GM12892 (cell line): ENCODE measurements at places on chromosomes 1 and 21.

- DNase-seq: no peak
Observed at GRCh38 chr1:167790117-167790516, 68.3 kb downstream of the MPZL1 start.

- no peak for DNase-seq
Observed at GRCh38 chr1:20413136-20413775, 72.8 kb downstream of the CAMK2N1 start.

DNA sequence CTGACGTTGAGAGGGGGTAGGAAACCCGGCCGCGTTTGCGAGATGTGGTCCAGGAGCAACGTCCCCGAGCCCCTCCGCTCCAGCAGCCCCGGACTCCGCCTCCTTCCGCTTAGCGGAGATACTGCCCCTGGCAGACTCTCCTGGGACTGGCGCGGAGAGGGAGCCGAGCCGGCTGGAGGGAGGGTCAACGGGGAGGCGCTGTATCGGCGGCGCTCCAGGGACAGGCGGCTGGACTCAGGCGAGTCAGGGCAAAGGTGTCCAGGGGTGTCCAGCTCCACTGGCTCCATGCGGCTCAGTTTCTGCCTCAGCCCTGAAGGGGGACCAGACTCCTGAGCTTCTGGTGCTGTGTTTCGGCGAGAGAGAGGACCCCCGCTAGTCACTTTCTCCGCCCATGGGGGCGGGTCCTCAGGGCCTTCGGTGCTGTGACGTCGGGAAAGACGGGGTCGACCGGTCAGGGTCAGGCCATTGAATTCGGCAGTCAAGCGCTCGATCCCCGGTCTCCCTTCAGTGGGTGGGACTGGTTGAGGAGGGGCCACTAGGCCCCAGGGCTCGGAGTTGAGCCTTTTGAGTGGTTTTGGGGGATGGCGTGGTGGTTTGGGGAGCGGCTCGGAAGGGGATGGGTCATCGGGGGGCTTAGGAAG, 2.8 kb upstream of the LIX1L start:
- no peak for DNase-seq

DNA sequence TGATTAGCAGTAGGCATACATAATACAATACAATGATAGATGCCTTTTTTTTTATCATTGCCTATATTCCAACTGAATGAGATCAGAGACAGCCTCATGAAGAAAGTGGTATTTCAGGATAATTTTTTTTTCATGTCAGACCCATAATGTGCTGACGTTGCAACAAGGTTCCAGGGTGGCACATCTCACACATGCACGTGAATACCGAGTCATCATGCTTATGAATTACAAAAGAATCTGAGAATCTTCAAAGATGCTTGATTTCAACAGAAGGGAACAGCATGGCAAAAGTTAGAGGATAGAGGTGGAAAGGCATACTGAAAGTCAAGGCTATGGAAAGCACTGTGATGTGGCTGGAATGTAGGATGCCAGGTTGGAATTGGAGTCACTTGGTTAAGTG, 5.0 kb upstream of the RNF11 start:
- no peak for DNase-seq

DNA sequence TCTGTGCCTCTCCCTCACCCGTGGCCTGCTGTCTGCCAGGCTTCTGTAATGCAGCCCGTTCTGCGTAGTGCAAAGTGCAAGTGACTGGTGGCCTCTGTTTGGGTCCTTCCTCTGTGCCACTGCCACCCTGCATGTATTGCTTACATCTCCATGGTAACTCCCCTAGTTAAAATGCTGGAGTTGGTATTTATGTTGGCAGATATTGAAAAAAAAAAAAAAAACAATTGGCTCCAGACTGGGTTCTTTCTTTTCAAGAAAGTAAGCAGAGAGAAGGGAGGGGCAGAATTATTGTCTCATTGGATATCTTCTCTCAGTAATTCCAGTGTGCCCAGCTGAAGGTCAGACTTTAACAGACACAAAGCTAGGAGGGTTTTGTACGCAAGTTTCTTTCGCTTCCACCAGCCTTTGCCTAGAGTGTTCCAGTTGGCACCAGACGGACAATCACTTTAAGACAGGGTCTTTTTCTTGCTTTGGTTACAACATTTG, 242.3 kb downstream of the PBX1 start:
- no peak for DNase-seq

DNA sequence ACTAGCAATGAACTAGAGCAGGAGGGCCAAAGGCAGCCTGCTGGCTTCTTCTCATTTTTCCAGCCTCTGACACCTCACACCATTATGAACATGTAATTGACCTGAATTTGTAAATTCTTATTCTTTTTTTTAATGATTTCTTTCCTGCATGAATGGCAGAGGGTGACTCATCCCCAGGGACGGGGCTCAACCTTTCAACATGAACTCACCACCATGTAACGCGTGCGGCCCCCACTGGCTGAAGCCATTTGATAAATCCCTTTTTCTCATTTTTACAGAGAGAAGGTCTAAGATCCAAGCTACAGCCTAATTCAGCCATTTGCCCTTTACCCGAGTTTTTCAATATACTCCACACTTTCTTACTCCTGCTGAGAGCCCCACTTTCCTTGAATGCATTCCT, 9.3 kb upstream of the ETS2 start:
- no peak for DNase-seq

- no peak for DNase-seq
Observed at GRCh38 chr1:16164213-16165072, 8.6 kb upstream of the EPHA2 start.

- DNase-seq: no peak
Observed at GRCh38 chr1:22318279-22318981, 133.2 kb upstream of the ZBTB40 start.

- no peak for DNase-seq
Observed at GRCh38 chr21:42560517-42561179, 47.0 kb downstream of the SLC37A1 start.

DNA sequence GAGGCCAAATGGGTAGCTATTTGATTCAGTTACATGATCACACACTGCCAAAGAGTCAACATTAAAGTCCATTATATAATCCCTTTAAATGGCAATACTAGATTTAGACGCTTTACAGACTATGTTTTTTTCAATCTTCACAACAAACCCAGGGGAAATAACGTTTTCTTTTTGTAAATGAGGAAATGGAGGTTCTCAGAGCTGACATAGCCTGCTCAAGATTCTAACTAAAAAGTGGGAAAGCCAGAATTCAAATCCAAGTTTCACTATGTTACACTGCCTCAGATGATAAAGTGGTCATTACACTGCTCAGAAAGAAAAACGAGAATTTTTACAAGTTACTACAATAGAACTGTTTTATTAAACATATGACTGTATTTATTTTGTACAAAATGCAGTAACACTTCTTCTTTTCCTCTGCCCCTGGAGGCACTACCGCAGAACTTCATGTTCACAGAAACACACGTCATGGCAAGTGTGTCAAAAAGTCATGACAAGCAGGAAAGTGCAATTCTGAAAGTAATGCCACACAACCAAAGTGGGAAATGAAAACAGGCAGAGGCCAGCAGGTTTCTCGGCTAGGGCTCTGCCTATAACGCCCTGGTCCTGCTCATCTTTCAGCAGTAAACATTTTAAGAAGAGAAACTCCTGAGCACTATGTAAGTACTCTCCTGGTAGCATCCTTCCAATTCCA, 19.0 kb downstream of the THEMIS2 start:
- DNase-seq: no peak

- DNase-seq: no peak
Observed at GRCh38 chr1:89254658-89255287, 17.9 kb downstream of the GBP5 start.

- no peak for DNase-seq
Observed at GRCh38 chr1:97004054-97004453, 282.5 kb downstream of the PTBP2 start.

DNA sequence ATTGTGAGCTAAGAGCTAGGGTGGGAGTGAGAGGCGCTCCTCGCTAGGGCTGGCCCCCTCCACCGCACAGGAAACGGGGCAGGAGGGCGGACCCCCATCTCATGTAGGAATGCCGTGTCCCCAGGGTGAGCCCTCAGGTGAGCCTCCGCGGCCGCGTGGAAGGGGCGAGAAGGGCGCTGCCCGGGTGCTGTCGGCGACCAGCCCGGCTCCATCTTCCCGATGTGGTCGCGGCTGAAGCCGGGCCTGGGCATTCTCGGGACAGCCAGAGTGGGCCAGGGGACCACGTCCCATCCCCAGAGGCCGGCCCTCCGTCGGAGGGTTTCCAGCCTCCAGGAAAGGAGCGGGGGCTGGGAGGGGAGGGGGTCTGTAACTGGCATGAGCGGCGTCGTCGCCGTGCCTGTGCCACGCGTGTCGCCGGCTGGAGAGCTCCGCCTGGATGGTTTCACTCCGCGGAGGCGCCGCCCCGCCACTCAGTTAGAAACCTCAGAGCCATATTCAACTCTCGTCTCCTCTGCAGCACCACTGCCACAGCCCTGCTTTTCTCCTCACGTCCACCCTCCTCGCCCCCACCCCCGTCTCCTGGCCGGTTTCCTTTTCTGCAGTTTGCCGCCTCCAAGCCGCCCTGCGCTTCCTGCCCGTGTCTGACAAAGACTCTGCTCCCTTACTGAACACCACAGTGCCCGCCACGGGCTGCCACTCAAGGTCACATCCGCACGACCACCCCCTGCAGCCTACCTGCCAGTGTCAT, at the start of gene TMEM269:
Gene TMEM269 (plus strand): TSS at position 46 of the 748 bp plus-strand sequence. CDS start 4,903 bp downstream, outside the sequence.
- no peak for DNase-seq

DNA sequence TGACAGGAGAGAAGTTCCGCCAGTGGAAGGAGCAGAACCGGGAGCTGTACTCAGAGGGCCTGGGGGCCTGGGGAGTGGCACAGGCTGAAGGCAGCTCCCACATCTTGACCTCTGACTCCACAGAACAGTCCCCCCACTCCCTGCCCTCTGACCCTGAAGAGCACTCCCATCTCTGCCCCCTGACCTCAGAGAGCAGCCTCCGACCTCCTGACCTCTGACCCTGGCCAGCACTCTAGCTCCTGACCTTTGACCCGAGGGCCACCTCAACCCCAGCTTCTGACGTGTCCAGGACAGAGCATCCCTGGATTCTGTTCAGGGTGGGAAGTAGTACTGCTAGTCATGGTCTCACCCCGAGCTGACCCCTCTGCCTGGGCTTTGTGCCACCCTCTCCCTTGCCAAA, 1.1 kb upstream of the CATSPER4 start:
- no peak for DNase-seq

DNA sequence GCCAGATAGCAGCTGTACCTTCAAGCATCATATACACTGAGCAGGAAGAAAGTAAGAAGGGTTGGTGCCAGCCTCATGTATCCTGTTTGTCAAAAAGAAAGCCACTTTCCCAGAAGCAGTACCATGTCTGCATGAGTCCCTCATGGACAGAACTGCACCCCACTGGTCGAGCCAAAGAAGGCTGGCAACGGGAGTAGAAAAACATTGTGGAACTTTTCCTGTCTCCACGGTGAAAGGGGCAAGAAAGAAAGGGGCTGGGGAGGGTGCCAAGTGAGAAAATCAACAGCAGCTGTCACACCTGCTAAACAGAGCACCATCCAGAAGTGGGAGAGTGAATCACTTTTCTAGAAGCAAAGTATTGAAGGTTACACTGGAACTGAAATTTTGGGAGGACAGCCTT, 621.7 kb downstream of the LMO4 start:
- DNase-seq: no peak

GRCh38 chr1:226845624-226846023, 24.8 kb upstream of the PSEN2 start:
- no peak for DNase-seq

DNA sequence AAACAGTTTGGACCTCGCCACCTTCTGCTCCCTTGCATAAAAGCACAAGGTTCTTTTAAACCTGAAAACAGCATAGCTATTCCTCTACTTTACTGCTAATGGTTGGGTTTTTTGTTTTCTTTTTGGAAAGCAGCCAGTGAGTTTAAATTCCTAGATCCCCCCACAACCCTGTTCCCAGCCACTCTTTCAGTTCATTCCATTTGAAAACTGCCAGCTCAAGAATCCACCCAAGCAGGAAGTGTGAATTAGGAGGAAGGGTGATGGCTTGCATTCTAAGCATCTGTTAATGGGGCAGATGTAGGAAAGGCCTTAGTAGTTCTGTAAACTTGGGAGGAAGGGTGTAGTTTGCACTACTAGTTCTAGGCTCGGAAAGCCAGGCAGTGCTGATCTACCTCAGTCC, 172.9 kb upstream of the HOOK1 start:
- no peak for DNase-seq

- no peak for DNase-seq
Observed at GRCh38 chr1:203362720-203363025, 11.8 kb upstream of the FMOD start.

- DNase-seq: no peak
Observed at GRCh38 chr21:45334134-45334533, 46.4 kb upstream of the POFUT2 start.

GRCh38 chr1:161379071-161379470, 11.4 kb upstream of the CFAP126 start:
- no peak for DNase-seq

DNA sequence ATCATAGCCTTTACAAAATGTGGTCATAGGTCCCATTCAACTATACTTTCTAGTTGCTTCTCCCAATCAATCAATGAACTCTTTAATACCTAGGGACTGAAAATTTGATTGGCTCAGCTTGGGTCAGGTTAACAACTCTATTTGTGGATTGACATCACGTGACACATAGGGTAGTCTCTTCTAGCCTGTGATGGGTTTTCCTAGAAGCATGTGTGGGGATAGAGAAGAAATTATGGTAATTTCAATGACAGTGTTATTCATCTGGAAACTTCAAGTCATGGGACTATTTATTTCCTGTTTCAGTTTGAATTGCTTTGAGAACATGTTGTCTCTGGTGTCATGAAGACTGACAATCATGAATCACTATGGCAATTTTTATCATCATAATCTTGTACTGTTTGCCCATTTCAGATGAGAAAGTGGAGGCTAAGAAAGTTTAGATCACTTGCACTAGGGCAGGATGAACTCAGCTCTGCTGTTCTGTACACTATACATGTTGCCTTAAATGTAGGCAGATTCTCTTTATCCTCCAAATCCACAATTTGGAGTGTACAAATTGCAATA, 529.9 kb upstream of the BEND5 start:
- DNase-seq: no peak

DNA sequence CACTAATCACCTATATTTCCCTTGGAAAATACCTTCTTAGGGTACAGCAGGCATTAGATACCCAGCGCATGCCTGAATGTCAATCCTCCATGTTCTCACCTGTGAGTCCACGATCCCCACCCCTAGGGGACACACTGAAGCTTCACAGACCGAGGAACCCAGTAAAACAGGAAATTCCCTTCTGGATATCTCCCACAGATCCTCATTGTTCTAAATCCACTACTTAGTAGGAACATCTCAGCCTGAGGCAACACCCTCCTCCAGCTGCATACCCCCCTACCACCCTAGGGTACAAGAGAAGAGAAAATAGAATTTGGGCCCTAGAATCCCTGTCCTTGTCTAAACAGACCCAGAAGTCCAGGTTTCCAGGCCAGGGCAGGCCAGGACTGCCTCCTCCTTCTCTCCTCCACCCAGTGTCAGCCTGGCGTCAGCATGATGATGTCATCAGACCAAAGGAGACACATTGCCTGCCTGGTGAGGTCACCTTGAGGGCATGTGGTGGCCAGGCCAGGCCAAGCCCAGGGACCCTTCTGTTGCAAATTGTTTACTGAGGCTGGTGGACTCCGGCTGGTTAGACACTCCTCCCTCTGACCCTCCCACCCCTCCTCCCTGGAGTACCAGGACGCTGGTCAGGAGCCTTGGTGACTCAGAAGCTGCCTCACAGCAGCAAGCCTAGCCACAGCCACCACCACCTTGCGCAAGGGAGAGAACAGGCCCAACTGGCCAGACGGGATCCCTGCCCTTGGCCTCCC, 6.2 kb downstream of the NECTIN4 start:
- no peak for DNase-seq

GRCh38 chr21:45352621-45353139, 52.3 kb upstream of the COL18A1 start:
- DNase-seq: no peak

- no peak for DNase-seq
Observed at GRCh38 chr21:45299026-45299863, 11.6 kb upstream of the POFUT2 start.
